ENCODE measurements at places on chromosomes 4 and X.

GRCh38 chrX:37745835-37746217 is 34.0 kb upstream of the CYBB start:
- no peak for DNase-seq

DNA sequence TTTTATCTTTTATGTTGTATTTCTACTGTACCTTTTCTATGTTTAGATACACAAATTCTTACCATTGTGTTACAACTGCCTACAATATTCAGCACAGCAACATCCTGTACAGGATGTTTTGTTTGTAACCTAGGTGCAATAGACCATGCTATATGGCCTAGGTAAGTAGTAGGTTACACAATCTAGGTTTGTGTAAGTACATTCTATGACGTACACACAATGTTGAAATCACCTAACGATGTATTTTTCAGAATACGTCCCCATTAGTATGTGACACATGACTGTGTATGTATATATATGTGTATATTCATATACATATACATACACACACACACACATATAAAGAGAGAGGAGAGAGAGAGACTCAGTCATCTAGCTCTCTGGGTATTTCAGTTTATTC is 103.5 kb downstream of the CLNK start:
- DNase-seq = no peak

DNA sequence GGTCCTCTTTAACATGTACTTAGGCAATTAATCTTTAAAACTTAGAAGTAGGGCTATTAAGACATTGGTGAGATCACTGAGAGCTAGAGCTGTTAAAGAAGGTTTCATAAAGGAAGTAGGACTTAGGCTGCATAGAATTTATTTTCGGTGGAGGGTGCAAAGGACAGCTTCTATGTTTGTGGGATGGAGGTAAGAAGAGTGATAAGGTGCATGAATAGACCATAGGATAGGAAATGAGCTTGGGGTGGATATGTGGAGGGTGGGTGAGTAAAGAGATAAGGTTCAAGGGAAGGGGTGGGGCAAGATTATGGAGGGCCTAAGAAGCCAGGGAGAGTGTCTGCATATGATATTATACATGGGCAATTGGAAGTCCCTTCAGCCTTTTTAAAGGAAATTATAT is 15.9 kb downstream of the RTL9 start:
- no peak for DNase-seq

DNA sequence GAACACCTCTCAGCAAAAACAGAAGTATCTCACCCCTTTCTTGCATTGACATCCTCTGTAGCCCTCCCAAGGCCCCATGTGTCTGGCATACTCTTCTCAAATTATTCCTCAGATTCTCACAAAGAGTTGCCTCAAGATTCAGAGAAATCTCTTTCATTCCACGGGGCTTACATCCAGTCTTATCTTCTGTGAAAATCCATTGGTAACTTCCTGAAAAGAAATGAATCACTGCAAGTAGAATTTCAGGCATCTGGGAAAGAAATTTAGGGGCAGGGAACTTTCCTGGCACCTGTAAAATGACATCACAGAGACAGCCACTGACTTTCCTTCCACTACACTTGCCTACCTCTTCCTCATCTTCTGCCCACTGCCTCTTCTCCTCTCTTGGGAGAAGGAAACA is 182.5 kb upstream of the ARHGEF9 start:
- no peak for DNase-seq

GRCh38 chr4:18106620-18107019 is 85.1 kb upstream of the LCORL start:
- DNase-seq = no peak

DNA sequence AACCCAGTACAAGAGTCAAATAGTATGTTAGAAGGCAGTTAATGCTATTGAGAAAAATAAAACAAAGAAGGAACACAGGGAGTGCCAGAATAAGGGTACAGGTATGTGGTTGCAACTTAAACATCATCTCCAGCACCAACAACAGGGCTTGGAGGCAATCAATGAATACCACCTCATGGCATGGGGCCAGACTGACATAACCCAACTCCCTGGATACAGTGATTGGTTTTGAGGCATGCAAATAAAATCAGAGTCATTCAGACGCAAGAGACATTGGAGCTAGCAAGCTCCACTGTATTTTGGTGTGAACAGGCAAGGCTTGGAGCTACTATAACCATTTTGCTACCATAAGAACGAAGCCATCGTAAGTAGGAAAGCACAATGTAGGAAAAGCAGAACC is 56.7 kb downstream of the PPP3CA start:
- DNase-seq = no peak

DNA sequence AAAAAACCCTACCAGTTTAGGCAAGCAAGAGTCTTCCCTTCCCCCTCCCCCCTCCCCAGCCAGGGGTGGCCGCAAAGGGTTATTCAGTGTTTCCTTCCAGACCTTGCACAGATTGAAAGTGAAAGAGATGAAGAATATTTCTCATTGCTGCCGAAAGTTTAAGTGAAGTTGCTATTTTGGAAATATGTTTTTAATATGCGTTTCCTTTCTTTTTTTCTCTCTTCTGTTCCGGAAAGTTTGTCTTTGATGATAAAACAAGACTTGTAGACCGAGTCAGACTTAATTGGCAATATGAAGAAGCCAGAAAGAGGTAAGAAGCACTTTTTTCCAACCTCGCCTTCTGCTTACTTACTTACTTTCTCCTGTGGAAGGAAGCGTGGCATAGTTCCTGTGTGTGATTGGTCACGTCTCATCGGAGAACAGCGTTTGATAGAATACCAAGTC is 58.5 kb upstream of the CLCN4 start:
- DNase-seq = peak; percentile 49

- no peak for DNase-seq
These were observed 69.0 kb upstream of the SPANXN1 start for GRCh38 chrX:145178268-145178667.

GRCh38 chrX:40096395-40097091 is 1.2 kb downstream of the BCOR start:
- peak; percentile 52 for DNase-seq

DNA sequence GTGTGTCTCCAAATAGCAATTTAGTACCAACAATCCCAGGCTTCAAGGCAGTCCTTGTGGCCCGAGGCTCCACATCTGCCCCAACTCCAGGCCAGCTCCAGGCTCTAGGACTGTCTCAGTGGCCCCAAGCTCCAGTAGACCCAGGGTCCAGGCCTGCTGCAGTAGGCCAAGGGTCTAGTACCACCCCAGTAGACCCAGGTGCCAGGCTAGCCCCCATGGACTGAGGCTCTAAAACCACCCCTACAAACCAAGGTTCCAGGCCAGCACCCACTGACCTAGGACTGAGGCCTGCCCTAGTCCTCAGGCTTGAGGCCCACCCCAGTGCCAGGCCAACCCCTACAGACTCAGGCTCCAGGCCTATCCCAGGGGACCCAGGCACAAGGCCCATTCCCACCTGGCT is 191.6 kb downstream of the DLG3 start:
- no peak for DNase-seq

GRCh38 chr4:73894001-73894400 is 24.8 kb downstream of the CXCL1 start:
- DNase-seq = no peak

GRCh38 chr4:54882616-54883015 is 224.9 kb downstream of the KIT start:
- DNase-seq = no peak

- no peak for DNase-seq
These were observed 21.7 kb upstream of the SEC24B start for GRCh38 chr4:109411964-109412363.

DNA sequence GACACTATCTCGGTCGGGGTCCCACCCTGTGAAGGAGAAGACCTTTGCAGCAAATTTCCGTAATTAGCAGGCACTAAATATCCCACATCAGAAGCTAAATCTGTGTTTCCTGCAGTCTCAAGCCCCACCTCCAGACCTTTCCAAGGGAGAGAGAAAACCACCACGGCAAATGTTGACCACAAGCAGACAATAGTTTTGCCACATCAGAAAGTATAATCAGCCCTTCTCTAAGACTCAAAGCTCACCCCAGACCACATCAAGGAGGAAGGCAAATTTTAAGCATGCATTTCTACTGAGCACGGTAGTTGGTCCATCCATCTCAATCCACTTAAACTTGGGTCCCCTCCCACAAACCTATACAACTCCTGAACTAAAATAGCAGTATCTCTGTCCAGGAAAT is 398.5 kb downstream of the GPM6A start:
- DNase-seq = no peak

DNA sequence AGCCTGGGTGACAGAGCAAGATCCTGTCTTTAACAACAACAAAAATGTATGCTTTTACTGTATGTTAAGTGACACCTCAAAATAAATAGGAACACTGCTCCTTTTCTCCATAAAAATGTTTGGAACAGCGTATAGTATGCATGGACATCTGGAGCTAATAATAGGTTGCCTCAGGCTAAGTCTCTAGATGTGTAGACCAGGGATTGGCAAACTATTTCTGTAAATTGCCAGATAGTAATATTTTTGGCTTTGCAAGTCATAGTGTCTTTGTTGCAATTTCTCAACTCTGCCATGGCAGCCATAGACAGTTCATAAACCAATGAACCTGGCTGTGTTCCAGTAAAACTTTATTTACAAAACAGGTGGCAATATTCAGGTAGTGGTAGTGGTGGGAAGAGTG is 76.6 kb upstream of the CBLL2 start:
- DNase-seq = no peak

DNA sequence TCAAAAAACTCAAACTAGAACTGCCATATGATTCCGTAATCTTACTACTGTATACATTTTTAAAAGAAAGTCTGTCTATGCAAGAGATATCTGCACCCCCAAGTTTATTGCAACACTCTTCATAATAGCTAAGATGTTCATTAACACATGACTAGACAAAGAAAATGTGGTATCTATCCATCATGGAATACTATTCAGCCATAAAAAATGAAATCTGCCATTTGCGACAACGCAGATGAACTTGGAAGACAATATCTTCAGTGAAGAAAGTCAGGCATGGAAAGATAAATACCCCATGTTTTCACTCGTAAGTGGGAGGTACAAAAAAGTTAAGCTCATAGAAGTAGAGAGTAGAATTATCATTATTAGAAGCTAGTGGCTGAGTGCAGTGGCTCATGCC is 87.3 kb upstream of the DHRSX start:
- DNase-seq = no peak

DNA sequence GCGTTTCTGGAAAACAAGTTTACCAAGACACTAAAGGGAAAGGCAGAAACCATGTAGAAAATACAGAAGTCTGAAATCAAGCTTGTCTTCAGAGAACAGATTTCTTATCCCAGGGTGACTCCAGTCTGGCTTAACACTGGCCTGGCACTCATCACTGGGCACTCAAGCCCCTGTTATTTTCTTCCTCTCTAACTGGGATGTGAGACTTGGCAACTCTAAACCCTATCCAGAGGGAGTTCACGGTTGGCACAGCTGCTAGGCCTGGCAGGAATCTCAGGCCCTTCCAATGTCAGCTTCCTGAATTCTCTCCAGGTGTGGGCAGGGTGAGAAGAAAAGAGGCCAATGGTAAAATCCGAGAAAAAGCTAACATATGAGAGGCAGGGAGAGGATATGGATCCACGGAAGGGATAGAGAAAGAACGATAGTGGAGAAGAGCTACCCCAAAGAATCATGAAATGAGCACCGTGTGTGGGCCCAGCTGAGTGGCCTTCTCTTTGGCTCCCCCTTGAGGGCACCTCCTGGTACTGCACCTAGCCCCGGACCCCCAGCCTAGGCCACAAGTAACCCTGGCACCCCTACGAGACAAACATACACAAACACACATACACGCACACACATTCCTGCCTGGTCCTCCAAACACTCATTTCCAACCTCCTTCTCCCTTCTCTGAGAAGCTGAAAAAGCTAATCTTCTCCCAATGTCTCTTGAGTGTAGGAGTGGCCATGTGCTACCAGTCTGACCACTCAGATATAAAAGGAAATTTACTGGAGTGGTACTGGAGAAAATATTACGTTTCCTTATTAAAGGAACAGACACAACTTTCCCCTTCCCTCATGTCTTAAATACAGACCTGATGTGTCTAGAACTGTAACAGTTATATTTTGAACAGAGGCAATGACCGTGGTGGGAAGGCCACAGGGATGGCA is 16.6 kb upstream of the PTCHD1 start:
- DNase-seq = no peak

DNA sequence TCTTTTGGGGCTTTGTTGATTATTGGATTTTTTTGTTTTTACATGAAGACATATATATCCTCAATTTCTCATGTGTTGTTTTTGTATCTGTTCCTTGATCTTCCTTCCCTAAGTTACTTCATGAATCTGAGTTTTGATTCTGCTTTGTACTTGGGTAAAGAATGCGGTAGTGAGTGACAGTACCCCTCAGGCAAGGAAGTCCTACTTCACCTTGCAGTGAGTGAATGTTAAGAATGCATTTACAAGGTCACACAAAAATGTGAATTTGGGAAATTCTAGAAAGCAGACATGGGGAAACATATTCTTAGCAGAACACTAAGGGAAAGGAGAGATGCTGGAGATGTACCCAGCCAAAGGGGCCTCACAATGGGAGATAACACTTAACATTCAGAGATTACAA is 373.1 kb upstream of the LCORL start:
- DNase-seq = no peak

GRCh38 chrX:71622032-71622575 is 3.8 kb upstream of the CXCR3 start:
- no peak for DNase-seq

- DNase-seq = no peak
These were observed 22.9 kb downstream of the APLN start for GRCh38 chrX:129631849-129632248.

DNA sequence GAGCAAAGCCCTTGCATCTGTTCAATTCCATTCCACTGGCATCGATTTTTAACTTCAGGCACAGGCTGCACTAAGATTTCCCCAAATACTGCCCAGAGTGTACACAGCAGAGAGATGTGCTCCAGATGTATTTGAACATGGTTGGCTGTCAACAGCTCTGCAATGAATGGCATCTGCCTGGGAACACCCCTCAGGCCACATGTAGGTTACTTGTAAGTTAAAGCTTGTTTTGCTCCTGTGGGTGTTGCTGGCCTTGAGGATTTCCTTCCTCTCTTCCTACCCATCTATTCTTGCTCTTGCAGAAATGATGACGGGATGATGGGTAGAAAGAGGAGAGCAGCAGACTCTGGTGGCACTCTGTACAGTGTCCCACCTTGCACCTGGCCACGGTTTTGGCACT is 69.3 kb upstream of the HELT start:
- no peak for DNase-seq

DNA sequence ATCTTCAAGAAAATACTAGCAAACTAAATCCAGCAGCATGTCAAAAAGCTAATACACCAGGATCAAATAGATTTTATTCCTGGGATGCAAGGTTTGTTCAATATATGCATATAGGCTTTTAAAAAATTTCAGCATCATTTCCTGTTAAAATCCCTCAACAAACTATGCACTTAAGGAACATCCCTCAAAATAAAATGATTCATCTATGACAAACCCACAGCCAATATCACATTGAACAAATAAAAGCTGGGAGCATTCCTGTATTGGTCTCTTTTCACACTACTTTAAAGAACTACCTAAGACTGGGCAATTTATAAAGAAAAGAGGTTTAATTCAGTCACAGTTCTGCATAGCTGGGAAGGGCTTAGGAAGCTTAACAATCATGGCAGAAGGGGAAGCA is 726.7 kb downstream of the GRXCR1 start:
- DNase-seq = no peak

GRCh38 chr4:67565284-67565683 is 6.8 kb downstream of the STAP1 start:
- DNase-seq = no peak
